AG04449 (cell line): ENCODE measurements at places on chromosomes 11 and 22.

- DNase-seq = peak; percentile 29
These were observed 25.8 kb downstream of the LRP5 start for GRCh38 chr11:68338051-68338780.

GRCh38 chr11:127592371-127592770, 591.8 kb upstream of the KIRREL3 start:
- no peak for DNase-seq

DNA sequence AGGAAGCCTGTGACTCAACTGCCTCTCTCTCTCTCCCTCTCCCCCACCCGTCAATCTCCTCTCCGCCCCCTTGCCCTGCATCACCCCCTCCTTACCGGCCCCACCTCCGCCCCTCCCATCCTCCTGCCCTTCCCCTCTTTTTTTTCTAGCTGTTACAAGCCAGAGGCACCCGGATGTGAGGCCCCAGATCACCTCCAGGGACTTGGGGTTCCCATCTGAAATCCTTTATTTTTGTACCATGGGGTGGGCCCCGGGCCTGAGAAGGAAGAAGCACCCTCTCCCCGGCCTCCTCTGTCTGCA, 10.8 kb downstream of the KCTD17 start:
- DNase-seq = no peak

DNA sequence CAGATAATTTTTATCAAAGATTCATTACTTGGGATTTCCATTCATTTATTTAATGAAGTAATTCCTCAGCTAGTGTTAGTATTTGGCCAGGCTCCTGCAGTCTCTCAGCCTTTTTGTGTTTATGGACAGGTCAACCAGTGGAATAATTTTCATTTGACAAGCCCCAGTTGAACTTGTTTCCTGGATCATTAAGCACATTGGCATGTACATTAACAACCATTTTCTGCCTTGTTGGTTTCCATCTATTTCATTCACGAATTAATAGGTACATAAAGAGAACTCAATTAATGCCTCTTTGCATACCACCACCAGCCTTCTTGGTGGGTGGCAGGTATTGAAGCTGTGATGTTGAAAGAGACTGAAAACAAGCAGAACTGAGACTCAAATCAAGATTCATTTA, 745.2 kb downstream of the KCNA4 start:
- DNase-seq = no peak

- DNase-seq = no peak
These were observed 24.7 kb downstream of the PLEKHA7 start for GRCh38 chr11:16989554-16989953.

DNA sequence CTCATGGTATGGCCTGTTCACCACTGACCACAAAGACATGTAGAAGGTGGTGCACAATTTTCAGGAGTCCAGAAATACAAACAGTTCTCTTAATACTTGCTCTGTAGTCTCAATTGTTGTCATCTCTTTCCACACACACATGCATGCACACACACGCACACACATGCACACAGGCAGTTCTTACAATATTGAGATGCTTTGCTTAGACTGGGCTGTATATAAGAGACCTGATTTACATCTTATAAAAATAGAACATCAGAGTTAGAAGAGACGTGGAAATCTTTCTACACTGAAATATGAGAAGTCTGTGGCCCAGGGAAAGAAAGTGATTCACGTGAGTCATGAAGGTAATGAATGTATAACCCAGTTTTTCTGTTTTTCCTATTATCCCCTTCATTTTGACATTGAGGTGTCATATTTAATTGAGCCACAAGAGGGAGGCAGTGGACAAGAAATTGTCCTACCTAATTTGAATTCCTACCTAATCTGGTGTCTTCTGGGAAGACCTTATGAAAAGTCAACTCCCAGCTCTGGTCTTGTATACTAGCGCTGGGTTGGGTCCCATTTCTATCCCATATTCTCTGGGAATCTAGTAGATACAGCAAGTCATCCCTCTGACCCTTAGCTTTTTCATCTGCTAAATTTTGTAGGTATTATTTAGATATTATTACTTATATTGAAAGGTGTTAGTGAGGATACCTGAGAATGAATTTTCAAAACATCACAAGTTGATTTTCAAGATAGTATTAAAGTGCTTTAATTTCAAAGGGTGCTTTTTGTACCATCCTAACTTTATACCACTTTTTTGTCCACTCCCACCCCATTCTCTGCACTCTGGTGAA, 14.9 kb upstream of the MS4A4A start:
- no peak for DNase-seq

DNA sequence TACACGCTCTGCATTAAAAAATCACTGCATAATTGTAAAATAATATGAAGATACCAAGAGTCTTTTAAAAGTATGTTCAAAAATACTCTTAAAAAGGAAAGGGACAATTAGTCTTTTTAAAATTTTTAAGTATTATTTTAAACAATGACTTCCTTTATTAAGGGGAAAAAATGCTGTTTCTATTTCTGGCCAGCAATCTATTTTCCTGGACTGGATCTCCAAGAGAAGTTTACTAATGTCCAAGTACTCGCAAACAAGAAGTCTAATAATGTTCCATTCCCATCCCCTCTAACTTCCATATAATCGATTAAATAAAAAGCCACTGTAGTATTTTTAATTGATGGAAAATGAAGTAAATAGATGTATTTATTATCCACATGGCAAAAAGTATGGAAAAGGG, 123.7 kb downstream of the MPPED2 start:
- no peak for DNase-seq
